ENCODE measurements at places on chromosomes 4 and X.

DNA sequence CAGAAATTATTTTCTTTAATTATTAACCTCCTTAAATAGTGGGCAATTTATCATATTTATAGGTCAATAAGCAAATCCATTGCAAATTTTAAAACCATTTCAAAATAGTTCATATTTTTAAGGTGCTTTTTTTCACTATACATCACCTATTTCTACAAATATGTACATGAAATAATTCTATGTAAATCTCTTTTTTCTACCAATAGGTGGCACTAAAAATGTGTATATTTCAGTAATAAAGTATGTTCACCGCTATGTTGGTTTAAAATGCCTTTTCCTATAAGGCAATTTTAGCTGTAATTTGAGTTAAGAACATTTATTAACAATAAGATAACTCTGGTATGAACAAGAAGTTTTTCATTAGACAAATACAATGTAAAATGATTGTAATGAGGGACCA lies 672.2 kb downstream of the KCTD8 start:
- DNase-seq, result no peak

DNA sequence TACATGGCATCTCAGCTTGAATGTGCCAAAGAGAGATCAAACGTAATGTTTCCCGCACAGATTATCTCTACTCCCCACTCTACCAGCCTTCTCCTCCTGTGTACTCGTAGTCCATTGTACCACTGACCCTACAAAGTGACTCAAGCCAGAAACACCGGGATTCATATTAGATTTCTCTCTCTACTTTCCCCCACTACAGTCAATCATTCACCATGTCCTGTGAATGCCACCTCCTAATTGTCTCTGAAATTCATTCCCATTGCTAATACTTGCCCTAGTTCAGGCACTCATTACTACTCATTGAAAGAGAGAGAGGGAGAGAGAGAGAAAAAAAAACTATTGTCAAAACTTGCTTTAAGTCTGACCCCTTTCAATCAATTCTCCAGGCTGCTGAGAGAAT lies 78.2 kb upstream of the LHFPL1 start:
- DNase-seq, result no peak

GRCh38 chr4:107757864-107758476 lies 37.9 kb upstream of the PAPSS1 start:
- no peak for DNase-seq

- DNase-seq, result no peak
Observed at GRCh38 chr4:171954650-171955049, 141.4 kb downstream of the GALNTL6 start.

DNA sequence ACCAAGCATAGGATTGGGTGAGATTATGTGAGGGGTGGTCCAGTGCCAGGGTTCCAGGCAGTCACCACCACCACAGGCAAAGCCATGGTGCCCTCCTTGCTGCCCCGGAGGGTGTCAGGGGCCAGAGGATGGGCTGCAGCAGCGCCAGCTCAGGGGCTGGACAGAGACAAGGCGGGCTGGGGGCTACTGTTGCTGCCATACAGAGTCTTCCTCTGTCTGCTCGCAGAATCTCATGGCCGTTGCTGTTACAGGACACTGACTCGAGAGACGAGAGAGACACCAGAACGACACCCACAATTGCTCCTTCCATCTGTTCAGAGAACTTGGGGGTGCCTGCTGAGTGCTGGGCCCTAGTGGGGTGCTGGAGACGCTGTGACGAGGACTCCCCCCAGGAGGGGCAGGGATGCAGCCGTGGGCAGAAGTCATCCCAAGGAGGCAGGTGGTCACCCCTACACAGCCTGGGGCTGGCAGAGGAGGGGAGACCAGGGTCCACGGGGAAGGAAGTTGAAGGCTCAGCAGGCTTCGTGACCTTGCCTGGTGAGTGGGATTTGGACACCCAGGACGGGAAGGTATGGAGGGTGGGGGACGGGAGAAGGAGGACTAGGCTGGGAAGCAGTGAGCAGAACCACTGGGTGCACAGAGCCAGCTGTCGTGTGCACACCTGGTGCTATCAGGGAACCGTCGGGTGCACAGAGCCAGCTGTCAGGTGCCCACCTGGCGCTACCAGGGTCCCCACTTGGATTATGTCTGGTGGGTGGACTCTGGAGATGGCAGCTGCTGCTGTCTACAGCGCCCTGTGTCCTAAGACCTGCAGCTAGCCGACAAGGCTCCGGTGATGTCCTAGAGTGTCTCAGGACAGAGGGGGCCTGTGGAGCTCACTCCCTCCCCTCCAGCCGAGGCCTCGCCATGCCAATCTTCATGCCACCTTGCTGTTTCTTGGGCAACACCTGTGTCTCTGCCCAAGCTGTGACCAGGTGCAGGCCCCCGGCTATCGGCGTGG lies 43.9 kb upstream of the HMX1 start:
- DNase-seq, result no peak

- no peak for DNase-seq
Observed at GRCh38 chrX:29762006-29762405, 453.4 kb upstream of the MAGEB2 start.

DNA sequence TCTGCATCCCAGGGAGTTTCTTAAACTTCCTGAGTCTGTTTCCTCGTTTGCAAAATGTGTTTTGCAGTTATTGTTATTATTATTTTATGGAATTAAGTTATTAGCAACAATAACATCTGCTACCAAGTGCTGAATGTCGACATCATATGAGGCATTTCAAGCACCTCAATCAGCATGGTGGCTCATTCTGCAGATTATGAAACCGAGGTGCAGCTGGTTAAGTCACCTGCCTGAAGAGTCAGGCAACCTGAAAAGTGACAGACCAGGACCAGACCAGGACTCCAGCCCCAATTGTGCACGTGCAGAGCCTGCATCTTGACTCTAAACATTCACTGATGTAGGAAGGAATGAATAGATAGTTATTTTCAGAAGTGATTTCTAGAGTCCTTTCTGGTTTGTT lies 99.8 kb downstream of the AFAP1 start:
- DNase-seq, result no peak

GRCh38 chrX:154800478-154801210 lies 4.6 kb downstream of the MPP1 start:
- DNase-seq, result no peak

DNA sequence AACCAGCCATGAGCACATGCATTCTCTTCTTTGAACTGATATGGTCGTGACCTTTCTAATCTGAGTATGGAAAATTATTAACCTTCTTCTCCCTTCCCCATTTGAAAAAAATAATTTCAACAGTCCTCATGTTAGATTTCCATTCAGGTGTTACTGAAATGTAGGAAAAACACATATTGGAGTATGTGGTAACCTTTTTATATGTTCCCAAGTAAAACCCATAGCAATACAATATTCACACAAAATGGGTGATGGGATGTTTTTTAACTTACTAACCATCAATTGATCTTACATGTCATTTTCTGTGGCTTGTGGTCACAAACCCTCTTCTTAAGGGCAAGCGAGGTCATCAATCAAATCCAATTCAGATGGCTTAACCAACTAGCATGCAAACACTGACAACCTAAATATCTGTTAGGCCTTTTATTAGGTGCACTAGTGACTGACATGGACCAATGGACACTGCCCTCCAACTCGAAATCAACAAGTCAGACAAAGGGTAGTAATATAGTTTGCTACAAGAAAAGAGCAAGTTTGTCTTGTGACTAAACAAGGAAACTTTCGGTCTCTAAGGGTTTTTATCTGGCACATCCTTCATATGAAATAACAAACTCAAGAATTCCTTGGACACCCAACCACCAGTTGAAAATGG lies 74.3 kb downstream of the CAMK2D start:
- DNase-seq, result no peak

DNA sequence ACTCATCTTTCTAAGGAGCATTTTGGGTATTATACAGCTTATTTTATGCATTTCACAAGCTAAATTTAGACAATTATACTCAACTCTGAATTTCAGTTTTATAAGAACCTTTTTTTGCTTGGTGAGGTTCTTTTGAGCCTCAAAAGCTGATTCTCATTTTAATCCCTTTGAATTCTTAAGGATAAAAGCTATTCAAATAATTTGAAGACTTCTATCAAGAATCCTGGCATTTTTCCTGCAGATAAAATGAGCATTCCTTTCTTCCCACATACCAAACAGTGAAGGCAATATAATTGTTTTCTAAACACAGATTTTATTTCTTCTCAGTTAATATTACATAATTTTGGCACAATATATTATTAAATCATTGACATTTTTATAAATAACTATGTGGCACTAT lies 118.4 kb upstream of the GPM6A start:
- DNase-seq, result no peak

- DNase-seq, result no peak
Observed at GRCh38 chr4:71133491-71133890, 140.0 kb downstream of the DCK start.

DNA sequence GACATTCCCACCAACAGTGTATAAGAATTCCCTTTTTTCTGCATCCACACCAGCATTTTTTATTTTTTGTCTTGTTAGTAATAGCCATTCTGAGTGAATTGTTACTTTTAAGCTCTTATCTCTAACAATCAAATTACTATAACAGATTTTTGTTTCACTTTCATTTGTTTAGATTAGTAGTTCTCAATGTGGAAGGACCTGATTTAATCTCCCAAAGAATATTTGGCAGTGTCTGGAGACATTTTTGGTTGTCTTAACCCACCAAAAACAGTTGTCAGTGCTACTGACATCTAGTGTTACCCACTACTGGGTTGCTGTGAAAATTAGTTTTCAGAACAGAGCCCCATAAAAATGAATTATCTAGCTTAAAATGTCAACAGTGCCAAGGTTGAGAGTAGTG lies 37.9 kb downstream of the RUFY3 start:
- no peak for DNase-seq

DNA sequence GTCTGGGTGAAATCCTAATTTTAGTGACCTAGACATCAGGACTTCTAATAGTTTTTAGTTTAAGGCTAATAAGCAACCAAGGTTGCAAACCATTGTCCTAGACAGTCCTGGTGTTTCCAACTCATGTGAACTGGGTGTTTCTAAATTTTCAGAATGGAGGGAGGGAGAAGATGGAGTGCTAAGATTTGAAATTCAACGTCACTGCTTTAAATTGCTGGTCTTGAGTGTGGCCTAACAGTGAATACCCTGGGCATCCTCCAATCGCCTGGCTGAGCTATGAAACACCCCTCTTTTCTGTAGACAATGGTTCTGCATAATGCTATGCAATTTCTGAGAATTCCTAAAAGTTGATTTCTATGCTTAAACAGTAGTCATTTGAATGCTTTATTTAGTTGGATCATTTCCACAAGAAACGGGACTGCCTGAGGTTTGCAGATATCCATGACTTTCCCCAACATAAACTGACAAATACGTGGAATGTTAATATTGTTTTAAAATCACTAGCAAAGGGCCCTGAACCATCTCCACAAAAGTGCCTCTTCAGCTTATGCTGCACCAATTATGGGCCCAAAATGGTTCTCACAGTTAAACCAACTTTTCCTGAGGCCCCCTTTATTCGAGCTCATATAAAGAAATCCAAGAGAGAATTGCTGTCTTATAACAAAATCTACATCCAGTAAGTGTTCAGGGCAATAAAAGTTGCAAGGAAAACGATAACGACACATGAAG lies 1.1 kb downstream of the FBXL5 start:
- DNase-seq, result no peak

DNA sequence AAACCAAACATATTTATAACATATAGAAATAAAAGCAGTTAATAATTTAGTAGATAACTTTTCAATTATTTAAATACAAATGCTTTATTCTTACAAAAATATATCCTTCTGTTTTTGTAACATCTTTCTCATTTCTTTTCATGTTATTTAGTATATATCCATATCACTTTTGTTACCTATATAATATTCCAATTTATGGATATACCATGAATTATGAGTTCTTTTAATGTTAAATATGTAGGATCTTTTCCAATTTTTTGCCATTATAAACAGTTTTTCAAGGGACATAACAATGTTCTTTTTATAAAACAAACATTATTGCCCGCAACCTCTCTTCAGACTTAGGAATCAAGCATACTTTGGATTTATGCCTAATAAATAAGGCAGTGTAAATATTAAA lies 151.6 kb downstream of the PRDM5 start:
- no peak for DNase-seq

GRCh38 chr4:177473991-177474390 lies 31.8 kb upstream of the AGA start:
- no peak for DNase-seq

- no peak for DNase-seq
Observed at GRCh38 chrX:66676413-66676812, 37.5 kb upstream of the EDA2R start.

Data from stimulated activated CD4-positive, alpha-beta T cell treated with anti-CD3 and anti-CD28 coated beads, Interleukin-12 subunit alpha, Interleukin-12 subunit beta, amount 100 ng/mL, for 4 hours (primary cell).